ENCODE measurements at places on chromosomes 5 and 9.

- no peak for DNase-seq
Measured at GRCh38 chr5:72598401-72599064, 91.3 kb upstream of the ZNF366 start.

GRCh38 chr9:84793251-84793650 lies 123.7 kb downstream of the NTRK2 start:
- DNase-seq: no peak

- no peak for DNase-seq
Measured at GRCh38 chr5:30871196-30871595, 322.3 kb upstream of the CDH6 start.

DNA sequence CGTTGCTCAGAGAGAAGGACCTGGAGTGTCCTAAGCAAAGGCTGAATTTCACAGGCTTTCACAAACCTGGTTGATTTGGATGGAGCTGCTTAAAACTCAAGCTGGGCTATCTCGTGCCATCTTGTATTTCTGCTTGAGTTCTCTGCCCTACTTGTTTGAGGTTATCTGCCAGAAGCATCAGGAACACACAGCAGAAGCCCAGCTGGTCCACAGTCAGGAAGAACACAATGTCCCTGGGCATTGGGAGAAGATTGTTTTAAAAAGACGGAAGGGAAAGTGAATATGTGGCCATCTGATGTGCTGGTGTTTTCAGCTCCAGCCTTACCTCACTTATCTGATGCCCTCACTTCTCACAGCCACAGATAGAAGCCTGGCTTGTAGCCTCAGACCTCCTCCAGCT lies 32.9 kb upstream of the SLC36A1 start:
- DNase-seq: no peak

- no peak for DNase-seq
Measured at GRCh38 chr5:118778941-118779340, 209.4 kb downstream of the DTWD2 start.

GRCh38 chr5:135317286-135317685 lies 81.7 kb downstream of the MACROH2A1 start:
- DNase-seq: no peak

DNA sequence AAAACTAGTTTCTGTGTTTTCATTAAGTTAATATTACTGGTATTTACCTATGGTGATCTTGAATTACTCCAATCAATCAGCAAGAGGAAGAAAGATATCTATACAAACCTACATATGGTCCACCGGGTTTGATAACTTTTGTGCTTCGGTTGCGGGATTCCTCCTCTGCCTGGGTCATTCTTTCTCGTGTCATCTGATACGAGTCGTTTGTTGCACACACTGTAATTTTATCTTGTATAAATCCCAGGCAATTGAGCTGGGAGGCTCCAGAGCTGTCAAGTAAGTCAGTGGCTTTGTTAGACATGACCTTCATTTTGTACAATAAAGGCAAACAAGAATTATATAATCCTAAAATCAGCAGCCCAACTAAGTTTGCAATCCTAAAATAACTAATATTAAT lies 48.0 kb downstream of the ELL2 start:
- DNase-seq: no peak

GRCh38 chr5:398475-399295 lies 44.3 kb upstream of the EXOC3 start:
- no peak for DNase-seq

- no peak for DNase-seq
Measured at GRCh38 chr9:80951675-80952074, 737.7 kb downstream of the TLE1 start.

DNA sequence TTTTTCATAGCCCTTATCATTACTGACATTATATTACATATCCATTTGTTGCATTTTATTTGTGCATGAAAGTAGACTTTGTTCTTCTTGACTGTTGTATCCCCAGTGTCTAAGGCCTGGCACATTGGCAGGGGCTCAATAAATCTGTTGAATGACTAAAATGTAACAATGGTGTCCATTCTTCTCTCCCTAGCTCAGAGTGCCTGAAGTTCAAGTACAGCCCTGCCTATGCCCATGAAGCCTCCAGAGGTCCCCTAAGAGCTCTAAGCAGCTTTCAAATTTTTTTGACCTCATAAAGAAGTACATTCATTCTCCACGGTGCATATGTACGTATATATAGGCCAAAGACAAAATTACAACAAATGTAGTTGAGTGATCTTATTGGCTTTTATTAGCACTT lies 4.2 kb upstream of the BSPRY start:
- DNase-seq: no peak
